ENCODE measurements at places on chromosomes 11 and 22. TPM values are rescaled to one million over a fixed set of nuclear protein-coding genes. Genes with fewer than 3 reads are reported as not detected.

DNA sequence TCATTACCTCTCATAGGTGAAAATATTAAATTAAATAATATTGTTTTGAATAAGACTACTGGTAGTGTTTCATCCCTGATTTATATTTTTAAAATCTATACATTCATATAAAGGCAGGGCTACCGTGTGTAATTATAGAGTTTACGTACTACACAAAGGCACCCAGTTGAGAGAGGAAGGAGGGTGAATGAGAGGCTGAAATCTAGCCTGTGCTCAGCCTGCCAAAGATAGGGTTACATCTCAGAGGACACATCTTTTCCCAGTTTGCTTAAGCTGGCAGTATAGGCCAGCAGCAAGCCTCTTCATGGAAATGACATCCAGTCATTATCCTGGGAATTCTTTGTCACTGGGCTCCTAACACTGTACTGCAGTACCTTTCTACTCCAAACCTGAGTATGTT lies 7.5 kb upstream of the B3GNT6 start:
- no peaks in the 10 kb centered on the region for H3K36me3 ChIP-seq
- H3K27ac ChIP-seq: no peak overlapping the region
- DNase-seq: no peak

GRCh38 chr22:41752011-41752970 lies 48.2 kb upstream of the CCDC134 start:
- no peak overlapping the region for H3K4me3 ChIP-seq
- H3K4me1 ChIP-seq: no peaks in the 10 kb centered on the region
- H3K27me3 ChIP-seq: no peaks in the 10 kb centered on the region
- H3K36me3 ChIP-seq: no peaks in the 10 kb centered on the region
- DNase-seq: no peak

- no peak for DNase-seq
- no peaks in the 10 kb centered on the region for H3K4me1 ChIP-seq
- H3K27ac ChIP-seq: no peak overlapping the region
- H3K36me3 ChIP-seq: no peaks in the 10 kb centered on the region
- no peaks in the 10 kb centered on the region for H3K27me3 ChIP-seq
Observed at GRCh38 chr11:87803748-87804147, 371.5 kb downstream of the RAB38 start.

DNA sequence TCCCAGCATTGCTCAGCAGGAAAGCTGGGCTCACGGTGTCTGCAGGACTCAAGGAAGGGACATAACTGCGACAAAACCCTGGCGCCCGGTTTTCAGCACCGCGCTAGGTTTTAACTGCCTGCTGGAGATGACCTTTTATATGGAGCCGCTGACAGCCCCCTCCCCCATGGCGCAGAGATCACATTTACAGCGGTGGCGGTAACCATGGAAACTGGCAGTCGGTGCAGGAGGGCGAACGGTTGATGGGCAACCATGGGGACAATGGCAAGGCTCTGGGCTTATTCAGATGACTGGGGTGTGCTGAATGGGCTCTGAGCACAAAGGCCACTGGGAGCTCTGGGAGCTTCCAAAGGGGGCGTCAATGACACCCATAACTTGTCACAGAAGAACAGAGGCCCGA lies 37.2 kb downstream of the CELSR1 start:
- H3K4me1 ChIP-seq: peaks cover 3% of the 10 kb centered on the region
- H3K27ac ChIP-seq: no peak overlapping the region
- no peak overlapping the region for H3K4me3 ChIP-seq
- DNase-seq: no peak

GRCh38 chr22:38083931-38084631 lies at the start of gene SLC16A8:
TSS of gene SLC16A8 (minus strand) at chr22:38084184. CDS start at chr22:38082873, 1,311 bp downstream.
- H3K27me3 ChIP-seq: peaks cover 28% of the 10 kb centered on the region
- no peaks in the 10 kb centered on the region for H3K36me3 ChIP-seq
- H3K4me1 ChIP-seq: peaks cover 30% of the 10 kb centered on the region
- H3K4me3 ChIP-seq: no peak within 1 kb of the TSS

- no peak overlapping the region for H3K27ac ChIP-seq
- H3K4me1 ChIP-seq: peaks cover 19% of the 10 kb centered on the region
- H3K4me3 ChIP-seq: no peak overlapping the region
- H3K27me3 ChIP-seq: no peaks in the 10 kb centered on the region
- H3K36me3 ChIP-seq: no peaks in the 10 kb centered on the region
Observed at GRCh38 chr11:117863383-117863782, 13.1 kb downstream of the FXYD6 start.

GRCh38 chr11:68266121-68266891 lies 5.5 kb downstream of the C11orf24 start:
- H3K36me3 ChIP-seq: peaks cover 62% of the 10 kb centered on the region
- no peak for DNase-seq
- H3K4me1 ChIP-seq: peaks cover 10% of the 10 kb centered on the region
- no peak overlapping the region for H3K27ac ChIP-seq

The P2RY2 gene
- 11.1 TPM for total RNA-seq

The ACTN3 gene
- total RNA-seq: not detected

The GSTT2B gene
- 19.8 TPM for total RNA-seq
